Stimulated activated CD8-positive, alpha-beta memory T cell treated with anti-CD3 and anti-CD28 coated beads, Interleukin-15, amount 100 ng/mL, for 48 hours (primary cell): ENCODE measurements at places on chromosomes 7 and 10.

DNA sequence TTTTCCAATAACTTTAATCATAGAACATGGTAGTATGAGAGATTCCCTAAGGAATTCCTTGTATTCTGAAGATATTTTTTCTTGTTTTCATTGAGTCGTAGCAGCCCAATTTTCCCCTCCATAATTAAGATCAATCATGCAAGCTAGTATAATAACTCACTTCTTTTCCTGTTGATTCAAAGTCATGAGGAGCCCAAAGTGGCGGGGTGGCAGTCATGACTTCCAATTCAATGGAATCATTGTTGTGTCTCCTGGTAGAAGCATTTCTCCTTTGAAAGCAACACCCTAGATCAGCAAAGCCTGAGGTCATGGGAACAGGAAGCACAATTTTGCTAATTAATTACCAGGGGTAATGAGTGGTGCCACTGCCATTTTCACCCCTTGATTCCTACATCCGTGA lies 77.6 kb upstream of the MAGI2 start:
- DNase-seq, result no peak

DNA sequence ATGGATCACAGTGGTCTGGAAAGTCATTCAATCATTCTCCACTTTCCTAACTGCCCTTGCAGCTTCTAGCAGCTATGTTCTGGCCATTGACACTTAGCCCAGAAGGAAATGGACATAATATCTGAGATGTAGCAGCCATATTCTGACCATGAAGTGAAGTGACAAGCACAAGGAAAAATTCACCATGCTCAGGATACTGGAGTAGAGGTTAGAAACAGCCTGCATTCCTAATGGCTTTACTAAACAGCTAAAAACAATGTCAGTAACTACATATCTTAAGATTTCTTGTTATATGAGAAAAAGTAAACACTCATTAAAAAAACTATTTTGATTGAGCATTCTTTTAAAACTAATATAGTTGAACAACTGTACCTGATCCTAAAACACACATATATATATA lies 443.8 kb downstream of the MAGI2 start:
- DNase-seq, result no peak

GRCh38 chr7:100914208-100914878 lies 18.7 kb upstream of the ACHE start:
- no peak for DNase-seq

DNA sequence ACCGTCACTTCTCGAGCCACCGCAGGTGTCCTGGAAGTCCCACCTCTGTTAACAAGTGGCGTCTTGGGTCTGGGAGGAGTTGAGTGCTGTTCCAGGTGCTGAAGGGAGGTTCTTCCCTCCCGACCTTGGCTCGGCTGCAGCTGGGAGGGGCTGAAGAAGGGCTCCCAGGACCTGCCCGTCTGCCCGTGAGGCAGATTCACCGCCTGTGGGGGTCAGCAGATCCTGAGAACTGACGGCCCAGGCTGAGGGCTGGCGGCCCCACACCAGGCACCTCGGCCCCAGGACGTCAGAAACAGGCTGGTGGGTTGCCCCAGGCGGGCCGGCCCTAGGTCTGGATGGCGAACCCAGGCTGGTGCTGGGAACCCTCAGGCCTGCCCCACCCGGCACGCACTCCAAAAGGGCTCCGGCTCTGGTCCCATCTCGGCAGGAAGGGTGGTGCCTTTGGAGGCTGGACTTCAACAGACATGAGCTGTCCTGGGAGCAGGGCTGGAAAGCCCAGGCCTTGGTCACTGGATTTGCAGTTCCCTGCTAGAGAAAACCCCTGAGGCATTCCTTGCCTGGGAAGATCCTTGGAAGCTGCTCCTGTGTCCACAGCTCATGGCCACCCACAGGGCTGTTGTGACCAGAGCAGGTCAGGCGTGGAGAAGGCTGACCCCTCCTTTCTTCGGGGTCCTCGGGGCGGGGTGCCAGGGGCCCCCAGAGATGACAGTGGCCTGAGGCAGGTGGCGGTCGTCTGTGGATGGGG lies 42.6 kb upstream of the CFAP46 start:
- DNase-seq, result no peak

GRCh38 chr7:90322837-90323236 lies 1.7 kb upstream of the FAM237B start:
- DNase-seq, result no peak

DNA sequence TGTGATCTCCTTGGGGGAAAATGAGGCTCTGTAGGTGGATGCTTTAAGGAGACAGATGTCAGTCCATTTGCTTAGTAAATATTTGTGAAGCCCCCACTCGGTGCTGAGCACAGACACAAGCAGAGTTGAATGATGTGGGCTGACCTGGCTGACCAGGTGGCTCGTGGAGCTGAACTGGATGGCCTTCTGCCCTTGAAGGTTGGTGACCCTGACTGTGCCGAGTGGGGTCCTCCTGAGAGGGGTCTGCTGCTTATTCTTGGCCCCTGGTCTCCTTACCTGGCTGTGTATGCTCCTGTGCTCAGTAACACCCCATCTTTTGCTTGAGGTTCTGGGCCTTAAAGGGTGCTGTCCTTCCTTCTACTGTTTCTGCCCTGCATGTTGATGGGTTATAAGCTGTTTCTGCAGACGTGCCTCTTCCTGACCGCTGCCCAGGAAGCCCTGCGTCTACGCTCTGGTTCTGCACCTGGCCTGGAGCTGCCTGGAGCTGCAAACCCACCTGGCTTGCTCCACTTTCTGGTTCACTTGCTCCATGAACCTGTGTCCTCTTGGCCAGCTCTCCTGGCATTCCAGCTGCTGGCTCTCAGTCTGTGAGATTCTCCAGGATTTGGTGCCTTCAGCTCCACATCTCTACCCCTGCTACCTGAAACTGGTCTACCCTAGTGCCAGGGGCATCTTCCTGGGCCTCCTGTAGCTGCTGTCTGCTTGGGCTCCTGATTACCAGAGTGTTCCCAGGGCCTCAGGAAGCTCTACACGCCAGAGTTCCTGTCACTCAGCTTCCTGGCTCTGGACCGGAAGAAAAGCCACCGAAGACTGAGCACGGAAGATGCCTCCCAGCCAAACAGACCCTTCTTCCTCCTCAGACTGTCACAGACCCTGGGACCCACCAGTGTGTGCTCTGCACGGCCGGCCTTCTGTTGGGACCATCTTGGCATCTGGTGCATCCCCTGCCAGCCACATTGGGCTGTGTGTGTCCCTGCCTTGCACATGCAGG lies 76.5 kb downstream of the ADCY1 start:
- DNase-seq, result no peak

DNA sequence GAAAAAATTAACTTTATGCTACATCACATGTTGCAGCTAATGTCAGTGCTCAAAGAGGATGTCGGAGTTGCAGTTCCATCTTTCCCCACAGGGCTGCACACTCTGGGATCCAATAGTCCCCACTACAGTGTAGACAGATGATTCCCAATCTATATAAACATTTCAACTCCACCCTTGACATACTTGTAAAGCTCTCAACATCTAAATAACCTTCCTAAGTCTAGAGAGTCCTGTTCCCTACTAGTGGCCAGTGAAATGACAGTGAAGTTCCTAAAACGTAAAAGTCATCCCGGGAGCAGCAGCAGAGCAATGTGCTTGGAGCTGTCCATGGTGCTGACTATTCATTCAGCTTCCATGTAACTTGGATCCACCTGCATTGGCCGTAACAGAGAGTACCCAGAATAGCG lies 145.1 kb downstream of the GRM8 start:
- DNase-seq, result no peak

GRCh38 chr10:132157101-132157500 lies 29.6 kb upstream of the DPYSL4 start:
- DNase-seq, result no peak

- DNase-seq, result no peak
Observed at GRCh38 chr7:2616387-2617324, 15.1 kb upstream of the TTYH3 start.

DNA sequence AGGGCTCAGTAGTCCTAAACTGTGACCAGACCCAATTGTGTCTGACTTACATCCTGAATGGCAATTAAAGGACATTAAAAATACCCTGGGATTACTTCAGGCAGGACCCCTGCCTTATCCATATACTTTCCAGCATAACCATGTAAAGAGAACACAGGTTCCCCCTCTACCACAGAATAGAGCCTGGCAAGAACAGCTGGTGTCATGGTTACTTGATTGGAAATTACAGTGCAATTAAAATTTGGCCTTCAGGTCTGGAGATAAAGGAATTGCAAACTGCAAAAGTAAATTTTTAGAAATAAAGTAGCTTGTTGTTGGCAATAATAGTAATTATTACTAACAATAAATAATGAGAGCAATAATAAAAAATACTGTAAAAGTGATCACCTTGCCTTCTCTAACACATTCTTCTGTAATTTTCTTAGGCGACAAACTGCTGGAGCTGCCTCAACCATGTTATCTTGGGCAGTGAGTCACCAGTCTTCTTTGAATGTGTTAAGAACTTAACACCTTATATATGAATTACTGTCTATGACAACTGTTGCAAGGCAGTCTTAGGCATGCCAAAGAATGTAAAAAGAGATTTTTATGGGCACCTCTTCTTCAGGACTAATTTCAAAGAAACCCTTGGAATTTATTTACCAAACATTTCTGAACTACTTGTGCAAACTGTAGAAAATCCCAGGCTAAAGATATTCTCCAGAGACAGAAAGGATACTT lies 53.7 kb downstream of the HIBADH start:
- DNase-seq, result no peak

- no peak for DNase-seq
Observed at GRCh38 chr7:135317676-135318325, 84.2 kb downstream of the STRA8 start.

DNA sequence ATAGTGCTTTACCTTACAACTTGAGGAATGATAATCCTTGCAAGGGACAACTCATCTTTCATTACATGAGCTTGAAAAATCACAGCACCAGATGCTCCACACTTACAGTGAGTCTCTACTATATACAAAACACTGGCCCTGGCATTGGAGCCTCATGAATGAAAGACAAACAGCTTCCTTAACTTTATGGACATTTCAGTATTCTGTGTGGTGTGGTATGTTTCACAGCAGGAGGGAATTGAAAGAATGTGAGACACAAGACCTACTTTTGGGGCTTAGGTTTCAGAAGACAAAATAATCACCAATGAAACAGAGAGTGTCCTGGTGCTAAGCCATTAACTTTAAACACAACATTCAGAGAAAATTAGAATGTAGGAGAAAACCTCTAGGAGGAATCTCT lies 1249.6 kb downstream of the XPNPEP1 start:
- DNase-seq, result no peak

- no peak for DNase-seq
Observed at GRCh38 chr7:49245062-49245461, 320.7 kb downstream of the CDC14C start.

DNA sequence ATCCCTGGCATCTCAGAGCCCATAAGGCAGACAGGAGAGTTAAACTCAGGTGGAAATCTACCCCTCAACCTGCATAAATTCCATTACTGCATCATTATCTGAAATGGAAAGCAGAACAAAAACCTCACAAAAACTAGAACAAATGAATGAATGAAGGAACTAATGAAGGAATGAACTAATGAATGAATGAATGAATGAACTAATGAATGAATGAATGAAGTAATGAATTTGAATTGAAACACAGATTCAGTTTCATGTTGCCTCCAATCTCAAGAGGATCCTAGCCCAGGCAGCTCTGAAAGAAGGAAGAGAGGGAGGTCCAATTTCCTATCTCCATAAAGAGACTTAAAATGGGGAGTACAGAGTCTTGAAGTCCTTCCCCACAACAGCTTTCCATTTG lies 1.9 kb upstream of the UCN3 start:
- no peak for DNase-seq

DNA sequence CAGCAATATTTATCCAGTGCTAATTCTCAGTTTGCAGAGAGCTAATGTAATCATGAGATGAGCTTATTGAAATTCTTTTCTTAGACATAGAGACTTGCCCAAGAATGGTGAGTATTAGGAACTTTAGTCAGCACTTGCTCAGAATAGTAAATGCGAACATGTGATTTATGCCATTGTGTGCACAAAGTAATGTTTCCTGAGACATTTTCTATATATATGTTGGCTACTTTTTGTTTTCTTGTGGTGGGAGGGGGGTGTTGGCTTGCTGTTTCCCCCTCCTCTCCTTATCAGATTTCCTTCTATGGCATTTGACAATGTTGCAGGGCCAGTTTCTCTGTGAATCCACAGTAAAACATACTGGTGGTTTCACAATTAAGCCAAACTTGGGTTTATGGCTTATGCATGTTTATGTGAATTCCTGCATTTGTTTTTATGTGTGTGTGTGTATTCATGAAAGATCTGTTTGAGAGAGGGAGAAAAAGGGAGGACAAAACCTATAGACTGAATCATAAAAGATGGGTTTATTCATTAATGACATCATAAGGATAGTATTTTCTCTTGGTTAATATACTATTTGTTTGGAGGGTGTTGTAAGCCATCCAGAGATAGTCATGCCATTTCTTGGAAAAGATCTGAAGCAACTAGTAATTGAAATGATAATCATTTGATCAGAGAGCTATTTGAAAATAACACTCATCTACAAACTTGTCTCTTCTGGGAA lies 36.3 kb downstream of the ARID5B start:
- DNase-seq, result no peak

DNA sequence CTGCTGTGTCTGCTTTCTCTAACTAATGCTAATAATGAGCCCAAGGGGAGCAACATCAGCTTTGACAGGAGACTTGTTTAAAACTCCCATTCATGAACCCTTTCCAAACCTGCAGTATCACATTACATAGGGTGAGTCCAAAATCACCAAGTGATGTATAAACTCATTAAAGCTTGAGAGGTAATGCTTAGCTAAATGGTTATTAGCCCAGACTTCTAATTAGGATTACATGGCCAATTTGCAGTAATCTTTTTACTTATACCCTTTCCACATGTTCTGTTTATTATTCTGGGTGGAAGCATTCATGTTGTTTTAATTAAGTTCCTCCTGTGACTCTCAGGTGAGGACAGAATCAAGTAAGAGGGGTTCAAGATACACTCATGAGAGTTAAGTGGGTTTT lies 17.5 kb downstream of the ZNF138 start:
- no peak for DNase-seq

DNA sequence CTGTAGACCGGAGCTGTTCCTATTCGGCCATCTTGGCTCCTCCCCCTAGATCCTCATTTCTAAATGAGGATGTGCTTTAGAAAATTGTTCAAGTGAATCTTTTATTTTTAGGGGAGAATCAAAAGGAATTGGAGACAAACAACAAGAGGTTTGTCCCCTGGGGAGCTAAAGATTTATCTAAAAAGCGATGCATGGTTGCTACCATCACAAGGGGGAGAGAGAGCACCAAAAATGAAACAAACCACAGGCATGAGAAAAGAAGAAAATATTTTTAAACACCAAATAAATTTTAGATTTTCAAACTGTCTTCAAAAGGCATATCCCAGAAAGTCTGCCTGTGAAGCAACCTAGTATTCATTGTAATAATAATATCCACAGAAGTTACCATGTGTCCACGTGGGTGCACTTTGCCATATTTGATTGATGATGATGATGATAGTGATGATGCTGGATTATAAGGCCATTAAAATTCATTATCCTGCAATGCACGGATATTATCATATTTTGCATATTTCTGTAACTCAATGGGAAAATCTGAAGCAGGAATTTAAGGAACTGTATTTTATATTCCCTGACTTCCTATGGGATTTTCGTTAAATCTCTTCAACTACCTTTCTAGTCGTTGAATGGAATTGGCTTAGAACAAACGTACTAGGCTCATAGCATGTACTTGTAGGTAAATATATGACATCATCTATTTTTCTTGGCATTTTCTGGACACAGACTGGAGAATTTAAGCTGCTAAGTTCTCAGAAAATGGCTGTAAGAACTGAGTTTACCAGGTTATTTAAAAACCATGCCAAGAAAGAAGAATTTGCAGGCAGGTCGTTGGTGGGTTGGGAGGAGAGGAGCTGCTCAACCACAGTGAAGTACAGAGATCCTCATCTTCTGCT lies 171.6 kb downstream of the WDR37 start:
- DNase-seq, result no peak
